Liver (tissue), 10 donors: ENCODE measurements at places on chromosomes 1 and 21.

DNA sequence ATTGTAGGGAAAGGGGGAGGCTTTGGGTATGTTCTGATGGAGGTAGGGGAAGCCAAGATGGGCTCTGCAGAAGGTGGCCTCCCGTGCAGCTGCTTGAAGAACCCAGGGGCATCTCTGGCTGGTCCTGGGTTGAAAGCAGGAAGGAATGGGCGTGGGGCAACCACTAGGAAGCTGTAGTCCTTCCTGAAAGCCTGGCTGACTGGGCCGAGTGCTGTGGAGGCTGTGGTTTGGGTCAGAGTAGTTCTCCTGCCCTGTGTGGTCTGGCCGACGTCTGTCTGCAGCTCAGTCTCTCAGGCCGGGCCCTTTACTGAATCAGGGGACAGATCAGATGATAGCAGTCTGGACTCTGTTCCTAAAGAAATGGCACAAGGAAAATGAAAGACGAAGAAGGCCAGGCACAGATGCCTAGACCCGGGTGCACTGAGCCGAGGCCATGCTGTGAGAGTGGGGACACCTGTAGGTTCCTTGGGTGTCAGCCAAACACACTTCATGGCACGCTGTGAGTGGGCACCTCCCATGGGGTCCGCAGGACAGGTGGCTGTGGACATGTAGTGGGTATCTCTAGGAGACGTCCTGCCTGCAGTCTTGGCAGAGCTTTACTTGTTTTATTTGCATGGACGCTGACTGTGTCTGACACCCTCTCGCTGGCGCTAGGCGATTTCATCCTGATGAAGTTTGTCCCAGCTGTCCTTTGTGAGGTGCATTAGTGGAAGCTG, 87.0 kb downstream of the POFUT2 start:
- no peak for DNase-seq

DNA sequence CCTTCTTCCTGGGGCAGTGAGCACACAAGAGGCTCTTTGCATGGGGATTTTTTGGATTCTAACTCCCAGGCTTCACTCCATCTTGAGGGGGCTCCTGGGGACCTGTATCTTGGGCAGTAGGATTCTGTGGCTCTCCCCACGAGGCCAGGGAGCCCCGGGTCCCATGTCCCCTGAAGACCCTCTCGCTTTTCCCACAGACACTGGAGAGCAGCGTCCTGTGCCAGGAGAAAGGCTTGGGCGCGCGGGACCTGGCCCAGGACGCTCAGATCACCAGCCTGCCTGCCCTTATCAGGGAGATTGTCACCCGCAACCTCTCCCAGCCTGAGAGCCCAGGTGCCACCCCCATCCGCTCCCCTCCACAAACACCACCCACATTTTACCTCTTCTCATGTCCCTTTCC, 735 bp downstream of the CROCC start:
- DNase-seq = no peak

DNA sequence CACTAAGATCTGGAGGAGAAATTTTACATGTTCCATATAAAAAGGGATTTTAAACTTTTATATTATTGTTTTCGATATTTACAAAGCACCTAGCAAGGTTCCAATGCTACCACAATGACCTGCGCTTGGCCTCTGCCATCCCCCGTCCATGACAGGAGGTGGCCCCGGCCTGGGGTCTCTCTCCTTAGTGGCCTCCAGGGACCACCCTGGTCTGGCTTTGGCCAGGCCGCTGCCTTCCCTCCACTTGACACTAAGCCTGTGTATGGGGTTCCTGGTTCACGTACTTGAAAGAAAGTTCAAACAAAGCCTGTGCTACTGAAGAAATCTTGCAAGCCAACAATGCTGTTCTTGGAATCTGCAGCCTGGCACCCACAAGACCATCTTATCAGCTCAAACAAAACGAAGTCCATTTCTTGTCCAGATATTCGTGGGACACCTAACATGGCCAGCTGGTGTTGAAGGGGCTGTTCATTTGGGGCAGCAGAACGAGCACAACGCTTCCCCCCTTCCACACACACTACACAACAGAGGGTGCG, 12.8 kb downstream of the PRDM15 start:
- no peak for DNase-seq

- no peak for DNase-seq
Measured at GRCh38 chr1:163703794-163704193, 382.0 kb downstream of the NUF2 start.

GRCh38 chr1:170307426-170307825, 161.7 kb downstream of the NTMT2 start:
- DNase-seq = no peak

GRCh38 chr1:4315202-4315601, 339.2 kb upstream of the AJAP1 start:
- DNase-seq = no peak

DNA sequence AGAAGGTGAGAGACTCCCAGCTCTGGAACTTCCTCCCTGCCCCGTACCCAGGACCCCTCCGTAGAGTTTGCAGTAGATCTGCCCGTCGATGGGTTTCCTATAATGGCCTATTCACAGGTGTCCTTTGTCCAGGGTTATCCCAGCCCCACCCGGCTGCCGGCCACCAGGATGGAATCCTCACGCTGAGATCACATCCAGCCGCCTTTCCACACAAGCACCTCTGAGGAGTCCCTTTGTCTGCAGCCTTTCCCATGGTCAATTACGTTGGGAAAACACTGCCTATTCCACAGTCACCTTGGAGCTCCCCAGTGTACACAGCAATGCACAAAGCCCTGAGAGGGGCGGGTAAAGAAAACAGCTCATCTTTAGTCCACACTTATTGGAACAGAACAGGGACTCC, 190.0 kb upstream of the EDN2 start:
- DNase-seq = no peak

DNA sequence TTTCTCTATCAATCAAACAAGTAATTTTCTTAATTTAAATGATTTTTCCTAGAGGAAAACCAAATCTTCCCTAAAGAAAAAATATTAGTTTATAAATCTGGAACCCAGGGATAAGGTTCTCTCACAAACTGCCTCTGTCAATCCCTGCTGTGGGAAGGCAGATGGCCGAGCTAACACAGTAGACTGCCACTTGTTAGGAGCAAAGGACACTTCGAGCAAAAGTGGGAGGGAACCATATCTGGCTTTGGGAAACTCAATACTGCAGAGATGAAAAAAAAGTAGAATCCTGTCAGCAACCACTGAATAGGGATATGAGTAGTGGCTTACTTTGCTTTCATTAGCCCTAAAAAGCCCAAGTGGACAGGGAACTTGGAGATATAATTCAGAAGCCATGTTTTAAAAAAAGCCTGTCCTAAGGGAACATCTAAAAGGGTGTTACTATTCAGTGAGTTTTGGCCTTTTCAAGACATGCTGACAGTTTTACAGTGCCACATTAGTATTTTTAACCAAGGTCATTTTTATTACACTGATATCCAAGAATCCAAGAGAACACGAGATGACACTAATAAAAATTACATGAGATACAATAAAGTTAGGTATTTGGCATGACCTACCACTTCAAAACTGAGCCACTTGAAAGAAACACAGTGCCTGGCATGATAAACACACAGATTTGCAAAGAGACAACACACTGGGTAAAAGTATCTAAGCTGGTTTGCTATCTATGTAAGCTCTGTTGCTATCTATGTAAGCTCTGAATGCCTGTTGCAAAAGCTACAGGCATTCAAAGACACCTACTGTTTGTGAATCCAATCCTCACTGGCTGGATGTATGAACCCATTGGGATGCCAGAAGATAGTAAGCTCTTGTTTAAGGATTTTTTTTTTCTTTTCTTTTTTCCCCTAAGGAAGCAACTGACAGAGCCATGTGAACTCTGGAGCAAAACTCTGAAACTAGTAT, 21.4 kb downstream of the TEX38 start:
- no peak for DNase-seq

DNA sequence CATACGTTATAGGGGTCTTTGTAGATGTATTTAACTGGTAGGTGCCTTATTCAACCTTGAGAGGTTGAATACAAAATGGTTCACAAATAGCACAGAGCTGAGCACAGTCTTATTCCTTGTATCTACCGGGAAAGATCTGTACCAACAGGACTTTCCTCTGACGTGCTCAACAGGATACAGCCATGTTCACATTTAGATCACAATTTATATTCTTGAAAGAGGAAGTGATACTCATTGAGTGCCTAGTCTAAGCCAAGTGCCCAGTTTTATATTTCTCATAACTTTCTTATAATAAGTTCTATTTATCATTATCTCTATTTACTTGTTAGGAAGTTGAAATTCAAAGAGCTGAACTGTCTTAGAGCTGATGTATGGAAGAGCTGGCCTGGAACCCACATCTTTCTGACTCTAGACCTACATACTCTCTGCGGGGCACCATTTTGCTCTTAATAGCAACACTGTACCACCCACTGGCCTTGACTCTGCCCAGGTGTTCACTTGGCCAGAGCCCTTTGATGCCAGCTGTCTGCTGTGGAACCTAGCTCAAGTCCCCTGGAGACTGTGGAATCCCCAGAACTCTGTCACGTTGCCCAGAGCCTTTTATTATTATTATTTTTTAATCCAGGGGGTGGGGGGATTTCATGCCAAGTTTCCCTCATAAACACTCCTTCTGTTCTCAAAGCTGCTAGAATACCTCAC, 156.2 kb downstream of the TPR start:
- no peak for DNase-seq

GRCh38 chr1:26081267-26082019, 14.0 kb upstream of the TRIM63 start:
- DNase-seq = no peak

GRCh38 chr1:170765712-170766330, 101.9 kb downstream of the PRRX1 start:
- DNase-seq = no peak

- no peak for DNase-seq
Measured at GRCh38 chr1:94675373-94675772, 133.8 kb upstream of the F3 start.

DNA sequence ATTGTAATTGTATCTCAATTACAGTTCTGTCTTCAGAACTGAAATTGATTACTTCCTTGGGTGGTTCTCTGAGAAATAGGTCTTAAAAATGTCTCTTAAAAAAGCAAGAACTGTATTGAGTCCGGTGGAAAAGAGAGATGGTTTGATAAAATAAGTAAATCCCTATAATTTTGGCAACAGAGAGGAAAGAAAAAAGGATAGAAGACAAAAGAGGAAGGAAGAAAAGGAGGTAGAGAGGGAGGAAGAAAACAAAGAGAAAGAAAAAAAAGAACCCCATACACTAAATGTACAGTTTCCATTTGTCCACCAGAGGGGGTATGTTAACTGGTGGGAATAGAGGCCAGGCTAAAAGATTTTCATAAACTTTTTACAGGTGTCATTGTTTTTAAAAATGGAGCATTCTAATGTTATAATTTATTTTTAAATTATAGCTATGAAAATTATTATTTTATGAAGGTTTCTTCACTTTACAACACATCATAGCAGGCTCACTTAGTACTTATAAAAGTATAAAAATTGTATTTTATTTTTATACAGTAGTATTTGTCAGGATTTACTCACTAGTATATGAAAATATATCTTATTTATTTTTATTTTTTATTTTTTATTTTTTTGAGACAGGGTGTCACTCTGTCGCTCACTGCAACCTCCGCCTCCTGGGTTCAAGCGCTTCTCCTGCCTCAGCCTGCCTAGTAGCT, 2.1 kb upstream of the UBE2T start:
- DNase-seq = no peak

DNA sequence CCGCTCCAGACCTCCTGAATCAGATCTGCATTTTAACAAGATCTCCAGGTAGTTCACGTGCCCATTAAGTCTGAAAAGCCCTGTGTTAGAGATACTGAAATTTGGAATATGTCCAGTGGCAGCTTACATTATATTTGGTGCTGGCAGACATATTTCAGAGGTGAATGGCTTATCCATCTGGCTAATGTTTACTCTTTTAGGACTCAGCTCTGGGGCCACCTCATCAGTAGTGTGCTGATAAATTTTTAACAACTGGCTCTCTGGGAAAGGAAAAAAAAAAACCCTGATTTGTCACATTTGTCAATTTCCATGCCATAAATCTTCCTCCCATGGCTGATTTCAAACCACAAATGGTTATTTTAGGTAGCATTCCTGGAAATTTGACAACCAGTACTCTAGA, 25.3 kb upstream of the SYT6 start:
- DNase-seq = no peak

- DNase-seq = no peak
Measured at GRCh38 chr1:65027666-65028358, 61.5 kb upstream of the JAK1 start.

DNA sequence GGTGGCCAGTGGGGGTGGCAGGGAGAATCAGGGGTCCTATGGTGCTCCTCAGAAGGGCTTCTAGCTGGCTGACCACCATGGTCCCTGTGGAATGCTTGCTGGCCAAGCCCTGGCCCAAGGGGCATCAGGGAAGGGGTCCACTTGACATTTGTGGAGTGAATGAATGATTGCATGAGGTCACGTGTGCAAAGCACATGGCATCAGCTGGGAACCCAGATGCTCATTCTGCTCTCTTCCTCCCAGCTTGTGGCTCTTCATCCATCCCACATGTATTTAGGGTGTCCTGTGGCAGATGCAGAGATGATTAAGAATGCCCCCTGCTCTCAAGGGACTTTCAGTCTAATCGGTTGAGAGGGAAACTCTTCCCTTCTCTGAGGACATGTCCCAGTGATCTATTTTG, 27.1 kb upstream of the PADI4 start:
- no peak for DNase-seq

- DNase-seq = no peak
Measured at GRCh38 chr1:66265796-66266195, 268.2 kb upstream of the SGIP1 start.

GRCh38 chr1:170164103-170164763, 18.5 kb downstream of the NTMT2 start:
- DNase-seq = no peak

- peak; percentile 73 for DNase-seq
Measured at GRCh38 chr1:63316984-63317816, 5.2 kb upstream of the FOXD3 start.

- no peak for DNase-seq
Measured at GRCh38 chr1:198575798-198576641, 35.5 kb upstream of the ATP6V1G3 start.

DNA sequence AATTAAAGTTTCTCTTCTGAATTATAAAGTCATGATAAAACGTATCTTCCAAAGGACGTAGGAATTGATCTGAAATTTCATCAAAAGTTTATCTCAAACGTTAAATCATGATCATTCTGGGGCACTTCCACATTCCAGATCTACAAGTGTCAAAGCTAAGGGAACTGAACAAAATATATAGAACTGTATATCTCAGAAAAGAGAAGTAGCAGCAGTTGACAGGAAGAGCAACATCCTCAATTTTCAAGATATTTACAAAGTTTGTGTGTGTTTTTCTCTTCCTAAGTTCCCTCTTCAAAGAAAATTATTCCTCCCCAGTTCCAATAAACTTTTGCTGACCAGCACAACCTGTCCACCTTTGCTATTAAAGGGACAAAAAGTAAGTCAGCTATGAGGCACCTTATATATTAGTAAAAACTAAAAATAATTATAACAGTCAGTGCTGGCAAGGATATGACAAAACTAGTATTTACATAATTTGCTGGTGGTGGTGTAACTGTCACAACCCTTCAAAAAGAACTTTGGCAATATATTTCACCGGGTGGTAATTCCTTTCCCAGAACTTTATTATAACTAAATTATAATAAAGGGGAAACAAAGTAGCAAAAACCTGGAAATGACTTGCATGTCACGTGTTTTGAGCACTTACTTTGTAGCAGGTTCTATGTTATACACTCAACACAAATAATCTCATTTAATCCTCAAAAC, 38.5 kb upstream of the EYA3 start:
- no peak for DNase-seq

- DNase-seq = no peak
Measured at GRCh38 chr1:21869620-21870121, 57.6 kb downstream of the LDLRAD2 start.

GRCh38 chr1:230186003-230186863, 119.2 kb downstream of the GALNT2 start:
- DNase-seq = peak; percentile 63

GRCh38 chr1:23159963-23160877, 8.4 kb downstream of the LUZP1 start:
- DNase-seq = no peak
